Daoy (cell line): ENCODE measurements at places on chromosomes 6 and 20. TPM values are rescaled to one million over a fixed set of nuclear protein-coding genes. Genes with fewer than 3 reads are reported as not detected.

DNA sequence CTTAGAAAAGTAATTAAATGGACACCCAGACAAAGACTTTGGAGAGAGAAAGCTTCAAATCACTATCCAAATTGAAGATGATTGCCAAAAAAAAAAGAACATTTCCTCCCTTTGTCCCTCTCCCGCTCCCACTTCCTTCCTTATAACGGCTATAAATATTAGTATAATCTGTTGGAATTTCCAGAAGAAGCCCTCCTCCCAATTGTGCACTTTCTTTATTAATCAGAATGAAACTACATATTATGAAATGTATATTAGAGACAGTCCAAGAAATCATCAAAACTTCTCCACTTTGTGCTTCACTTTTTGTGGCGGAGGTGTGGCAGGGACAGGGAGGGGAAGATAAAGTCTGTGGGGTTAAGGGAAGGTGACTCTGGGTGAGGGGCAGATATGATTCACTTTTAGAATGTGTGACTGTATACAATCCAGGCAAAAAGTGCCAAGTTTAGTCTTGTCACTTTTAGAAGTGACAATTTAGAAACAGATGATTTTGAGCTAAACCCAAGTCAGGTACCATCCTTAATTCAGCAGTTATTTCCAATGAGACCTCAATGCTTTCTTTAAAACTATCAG lies 195.0 kb upstream of the MARCKS start:
- DNase-seq, result no peak

DNA sequence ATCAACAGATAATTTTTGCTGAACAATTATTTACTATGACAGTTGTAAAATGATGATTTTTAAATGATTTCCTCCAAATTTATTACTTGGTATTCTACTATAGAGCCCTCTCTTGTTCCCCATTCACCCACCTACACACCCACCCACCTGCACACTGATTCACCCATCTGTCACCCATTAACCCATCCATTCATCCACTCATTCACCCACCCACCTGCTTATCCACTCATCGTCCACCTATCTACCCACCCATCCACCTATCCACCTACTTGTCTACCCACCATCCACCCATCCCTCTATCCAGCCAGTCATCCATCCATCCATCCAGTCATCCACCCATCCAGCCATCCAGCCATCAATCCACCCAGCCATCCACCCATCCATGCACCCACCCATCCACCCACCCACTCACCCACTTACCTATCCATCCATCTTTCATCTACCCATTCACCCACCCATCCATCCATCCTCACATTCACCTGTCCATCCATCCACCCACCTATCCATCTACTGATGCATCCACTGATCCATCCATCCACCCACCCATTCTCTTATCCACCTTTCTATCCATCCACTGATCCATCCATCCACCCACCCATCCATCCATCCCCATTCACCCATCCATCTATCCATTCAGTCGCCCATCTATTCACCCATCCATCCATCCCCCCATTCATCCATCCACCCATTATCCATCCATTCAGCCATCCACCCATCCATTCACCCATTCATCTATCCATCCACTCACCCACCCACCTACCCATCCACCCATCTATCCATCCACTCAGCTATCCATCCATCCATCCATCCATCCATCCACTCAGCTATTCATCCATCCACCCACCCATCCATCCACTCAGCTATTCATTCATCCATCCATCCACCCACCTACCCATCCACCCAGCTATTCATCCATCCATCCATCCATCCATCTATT lies 72.0 kb downstream of the SYNJ2 start:
- DNase-seq, result no peak

GRCh38 chr6:31821301-31822035 lies 6.1 kb upstream of the HSPA1B start:
- peak; percentile 75 for DNase-seq

DNA sequence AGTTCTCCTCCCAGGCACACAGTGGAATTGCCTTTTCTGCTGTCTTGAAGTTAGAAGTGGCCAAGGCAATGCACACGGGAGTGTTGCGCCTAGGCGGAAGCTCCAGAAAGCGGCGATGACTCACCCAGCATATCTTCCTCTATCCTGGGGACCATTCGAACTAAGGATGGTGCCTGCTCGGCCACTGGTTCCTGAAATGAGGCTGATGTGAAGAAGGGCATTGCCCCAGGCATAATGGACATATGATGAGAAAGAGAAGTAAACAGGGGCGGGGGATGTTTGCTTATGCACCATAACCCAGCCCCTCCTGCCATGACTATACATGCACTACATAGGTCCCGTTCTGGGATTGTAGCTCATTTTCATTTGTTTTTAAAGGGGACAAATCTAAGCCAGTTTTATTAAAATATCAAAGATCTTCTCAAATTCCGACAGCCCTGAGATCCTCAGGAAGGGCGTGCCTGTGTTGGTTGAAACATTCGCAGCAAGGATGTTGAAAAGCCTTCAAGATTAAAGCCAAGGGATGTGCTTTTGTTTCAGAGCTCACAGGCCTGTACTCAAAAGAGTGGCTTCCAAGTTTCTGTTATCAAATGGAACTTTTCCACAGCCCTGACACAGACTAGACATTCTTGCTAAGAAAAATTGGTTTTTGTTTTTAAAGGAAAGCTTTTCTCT lies 218.5 kb downstream of the LY86 start:
- DNase-seq, result no peak

DNA sequence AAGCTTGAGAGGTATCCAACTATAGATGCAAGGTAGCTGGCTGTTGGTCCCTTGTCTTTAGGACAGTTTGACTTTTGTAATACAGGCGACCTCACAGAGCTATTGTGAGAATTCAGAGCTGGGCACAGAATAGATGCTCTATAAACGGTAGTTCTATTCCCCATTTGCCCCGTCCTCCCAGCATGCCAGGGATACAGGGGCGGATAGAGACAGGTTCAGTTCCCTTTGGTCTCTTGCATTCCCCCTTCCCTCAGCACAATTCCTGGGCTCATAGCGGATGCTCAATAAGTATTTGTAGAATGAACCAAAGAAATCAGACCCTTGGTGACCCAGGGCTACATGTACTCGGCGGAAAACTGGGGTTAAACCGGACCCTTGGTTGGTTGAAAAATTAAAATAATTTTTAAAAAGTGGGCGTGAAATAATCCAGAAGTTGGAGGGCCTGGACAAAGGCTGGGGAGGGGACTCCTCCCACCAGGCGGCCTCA lies 707 bp upstream of the TOP1 start:
- no peak for DNase-seq

- no peak for DNase-seq
Measured at GRCh38 chr20:50273601-50274491, 83.2 kb downstream of the CEBPB start.

Gene YTHDF1
- 14.4 and 22.5 TPM in 2 replicates for total RNA-seq

DNA sequence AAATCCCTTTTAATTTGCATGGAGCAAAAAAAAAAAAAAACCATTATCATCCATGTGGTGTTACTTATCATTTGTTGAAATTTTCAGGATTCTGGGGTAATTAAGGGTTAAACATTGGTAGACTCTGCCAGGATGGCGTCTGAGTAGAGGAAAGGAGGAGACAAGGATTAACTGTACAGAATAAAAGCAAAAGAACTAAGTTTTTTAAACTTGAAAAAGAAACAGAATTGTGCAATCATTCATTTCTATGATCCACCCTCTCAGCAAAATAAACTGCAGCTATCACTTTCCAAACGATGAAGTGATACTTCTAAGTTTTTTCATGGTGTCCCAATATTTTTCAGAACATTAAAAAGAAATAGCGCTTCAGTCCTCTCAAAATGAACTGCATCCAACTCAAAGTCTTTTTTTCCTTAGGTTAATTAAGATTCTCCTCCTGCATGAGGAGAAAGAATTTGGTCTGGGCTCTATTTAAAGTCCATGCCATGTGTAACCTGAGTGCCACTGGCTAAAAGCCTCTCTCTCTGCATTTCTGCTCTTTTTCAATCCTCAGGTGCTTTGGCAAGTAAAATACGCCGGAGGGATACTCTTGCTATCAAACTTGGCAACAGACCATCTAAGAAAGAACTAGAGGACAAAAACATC lies 69.5 kb upstream of the LTV1 start:
- no peak for DNase-seq

DNA sequence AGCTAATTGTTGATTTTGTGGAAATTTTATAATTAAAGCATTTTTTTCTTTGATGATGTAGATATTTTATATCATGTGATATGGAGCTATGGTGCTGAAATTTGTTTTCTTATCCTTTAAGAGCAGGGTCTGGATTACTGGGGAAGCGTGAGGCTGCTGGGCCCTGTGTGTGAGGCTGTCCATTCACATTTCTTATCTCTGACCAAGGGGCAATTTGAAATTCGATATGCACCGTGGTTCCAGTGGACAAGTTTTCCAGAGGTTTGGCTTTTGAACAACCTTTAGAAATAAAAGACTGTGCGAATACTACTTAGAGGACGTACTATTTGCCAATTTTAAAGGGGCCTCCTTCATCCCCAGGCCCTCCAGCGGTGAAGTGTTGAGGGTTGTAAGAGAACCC lies 3.7 kb downstream of the ERMARD start:
- no peak for DNase-seq

DNA sequence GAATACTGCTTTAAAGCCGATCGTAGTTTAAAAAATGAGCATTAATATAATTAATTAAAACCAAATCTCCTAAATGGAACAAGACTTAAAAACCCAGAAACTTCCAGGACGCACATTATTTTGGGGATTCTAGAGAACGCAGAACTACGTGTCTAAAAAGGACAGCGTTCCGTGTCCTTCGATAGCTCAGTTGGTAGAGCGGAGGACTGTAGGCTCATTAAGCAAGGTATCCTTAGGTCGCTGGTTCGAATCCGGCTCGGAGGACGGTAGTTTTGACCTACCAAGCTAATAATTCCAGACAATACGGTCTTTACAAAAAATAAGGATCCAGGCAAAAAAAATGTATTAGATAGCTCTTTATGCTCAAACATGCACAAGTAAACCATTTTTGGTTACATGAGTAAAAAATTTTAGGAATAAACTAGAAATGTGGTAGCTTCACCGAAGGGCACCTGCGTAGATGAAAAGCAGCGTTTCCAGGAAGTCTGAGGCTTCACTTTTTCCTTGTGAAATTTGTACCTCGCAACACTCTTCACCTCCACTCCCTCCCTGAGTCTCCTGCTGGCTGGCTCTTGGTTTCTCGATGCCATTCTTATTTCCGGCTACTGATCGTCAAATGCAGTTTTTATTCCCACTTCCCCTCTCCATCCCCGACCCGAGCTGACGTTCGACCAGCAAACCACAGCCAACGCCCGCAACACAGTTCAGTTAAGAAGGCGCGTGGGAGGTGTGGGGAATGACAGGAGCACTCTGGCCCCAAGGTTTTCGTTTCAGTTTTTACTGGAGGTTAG lies 19.6 kb upstream of the ABT1 start:
- DNase-seq, result peak; percentile 93

Gene OPRM1
- total RNA-seq, result not detected in 2 replicates

DNA sequence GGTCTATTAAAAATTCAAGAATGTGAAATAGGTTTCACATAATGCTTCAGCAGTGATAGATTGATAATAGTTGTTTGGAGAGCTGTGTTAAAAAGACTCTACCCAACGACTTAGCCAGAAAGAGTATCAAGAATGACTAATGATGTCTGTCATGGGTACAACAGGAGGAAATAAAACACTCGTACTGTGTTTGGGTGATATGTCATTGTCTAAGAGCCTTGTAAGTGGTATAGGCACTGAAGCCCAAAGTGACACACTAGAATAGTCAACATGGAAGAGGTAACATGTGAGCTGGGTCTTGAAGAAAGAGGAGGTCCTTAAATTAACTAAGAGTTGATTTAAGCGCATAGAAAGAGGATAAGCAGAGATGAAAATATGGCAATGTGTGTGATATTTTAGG lies 471.8 kb upstream of the MAN1A1 start:
- no peak for DNase-seq

- DNase-seq, result peak; percentile 62
Measured at GRCh38 chr6:159953091-159953601, 15.7 kb upstream of the IGF2R start.

Gene RALGAPA2
- total RNA-seq, result 3.7 and 5.9 TPM in 2 replicates

DNA sequence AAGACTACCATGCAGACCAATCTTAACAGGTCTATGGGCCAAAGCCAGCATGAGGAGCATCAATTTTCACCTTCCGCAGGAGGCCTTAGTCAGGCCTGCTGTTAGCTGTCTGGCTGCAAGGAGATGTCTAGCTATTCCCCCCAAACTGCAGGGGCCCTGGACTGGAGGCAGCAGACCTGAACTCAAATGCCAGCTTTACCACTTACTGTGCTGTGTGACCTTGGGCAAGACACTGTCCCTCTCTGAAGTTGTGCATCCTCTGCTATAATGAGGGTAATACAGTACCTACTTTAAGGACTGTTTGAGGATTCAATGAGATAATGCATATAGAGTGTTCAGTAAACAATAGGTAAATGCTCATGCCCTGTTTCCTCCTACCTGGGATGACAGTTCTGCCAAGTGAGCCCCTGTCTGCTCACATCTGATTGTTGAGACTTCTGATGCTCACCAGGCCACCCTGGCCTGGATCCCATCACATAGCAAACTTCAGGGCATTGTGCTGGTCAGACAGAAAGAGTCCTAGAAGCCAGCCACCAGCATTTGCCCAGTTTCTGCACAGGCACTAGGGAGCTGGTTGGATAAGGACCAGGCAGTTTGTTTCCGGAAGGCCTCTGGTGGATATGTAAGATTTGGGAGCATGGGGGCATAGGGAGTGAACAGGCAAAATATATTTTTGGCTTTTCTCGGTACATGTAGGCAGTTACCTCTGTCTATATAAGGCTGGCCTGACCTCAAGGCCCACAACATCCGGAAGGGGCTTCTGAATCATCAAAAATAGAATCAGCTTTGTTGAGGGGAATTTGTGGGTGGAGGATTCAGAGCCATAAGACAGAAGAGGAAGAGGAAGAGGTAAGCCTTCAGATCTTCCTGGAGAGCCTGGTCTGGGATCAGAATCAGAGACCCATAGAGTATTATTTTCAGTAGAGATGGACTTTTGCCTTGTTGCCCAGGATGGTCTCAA lies 2.3 kb upstream of the OCSTAMP start:
- DNase-seq, result peak; percentile 31

DNA sequence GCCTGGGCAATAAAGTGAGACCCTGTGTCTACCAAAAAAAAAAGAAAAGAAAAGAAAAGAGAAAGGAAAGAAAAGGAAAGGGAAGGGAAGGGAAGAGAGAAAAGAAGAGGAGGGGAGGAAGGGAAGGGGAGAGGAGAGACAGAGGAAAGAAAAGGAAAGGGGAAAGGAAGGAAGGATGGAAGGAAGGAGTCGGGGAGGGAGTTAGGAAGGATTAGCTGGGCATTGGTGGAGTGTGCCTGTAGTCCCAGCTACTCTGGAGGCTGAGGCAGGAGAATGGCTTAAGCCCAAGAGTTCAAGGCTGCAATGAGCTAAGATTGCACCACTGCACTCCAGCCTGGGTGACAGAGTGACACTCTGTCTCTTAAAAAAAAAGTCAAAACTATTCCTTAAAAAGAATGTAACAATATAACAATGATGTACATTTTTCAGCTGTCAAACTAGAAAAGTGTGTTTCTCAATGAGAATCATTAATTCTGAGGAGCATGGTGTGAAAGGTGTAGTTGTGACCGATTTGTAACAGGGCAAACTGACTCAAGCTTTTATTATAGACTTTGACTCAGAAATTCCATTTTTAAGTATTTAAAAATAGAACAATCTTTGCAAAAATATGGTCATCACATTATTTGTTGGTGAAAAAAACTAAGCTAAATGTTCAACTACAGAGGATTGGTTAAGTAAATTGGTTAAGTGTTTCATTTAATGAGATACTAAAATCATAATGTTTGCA lies 14.7 kb downstream of the SNRPB start:
- DNase-seq, result no peak
